LoVo (cell line): ENCODE measurements at places on chromosomes 12 and 14.
A peak's percentile ranks its signal among the peaks of the same experiment; 100 is the strongest.

- DNase-seq: no peak
Observed at GRCh38 chr14:88621100-88621499, 58.3 kb downstream of the ZC3H14 start.

- DNase-seq: no peak
Observed at GRCh38 chr14:39991041-39991440, 558.8 kb upstream of the FBXO33 start.

DNA sequence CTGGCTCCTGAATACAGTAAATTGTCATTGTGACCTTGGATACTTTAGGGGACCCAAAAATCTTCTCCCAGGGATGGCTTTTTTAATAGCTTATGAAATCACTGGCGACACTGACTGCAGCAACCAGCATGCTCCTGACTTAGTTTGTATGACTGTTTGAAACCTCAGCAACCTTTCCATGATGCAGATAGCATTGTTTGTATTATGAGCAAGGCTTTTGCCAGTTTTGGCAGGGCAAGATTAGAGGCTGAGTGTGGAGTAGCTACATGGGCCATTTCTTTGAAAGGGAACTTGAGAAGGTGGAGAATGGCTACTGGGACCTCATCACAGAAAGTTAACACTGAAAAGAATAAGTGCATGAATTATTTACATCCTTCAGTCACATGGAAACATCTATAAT, 50.9 kb downstream of the SLC4A8 start:
- DNase-seq: no peak

- DNase-seq: no peak
Observed at GRCh38 chr14:96092936-96093335, 53.8 kb downstream of the C14orf132 start.

DNA sequence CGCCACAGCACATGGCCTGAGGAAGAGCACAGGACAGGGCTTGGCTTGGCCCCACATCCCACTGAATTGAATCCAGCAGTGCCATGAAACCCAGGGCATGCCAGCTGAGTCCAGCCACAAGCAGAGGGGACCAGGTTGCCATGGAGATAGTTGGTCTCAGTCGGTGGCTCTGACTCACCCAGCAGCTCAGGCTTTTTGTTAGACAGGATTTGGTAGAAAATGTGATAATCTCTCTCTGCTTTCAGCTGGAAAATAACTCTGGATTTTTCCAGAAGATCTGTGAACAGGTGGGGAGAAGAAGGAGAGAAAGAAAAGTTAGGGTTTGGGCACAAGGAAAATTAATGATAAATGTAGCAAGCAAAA, 4.8 kb downstream of the MYH7 start:
- DNase-seq: no peak

- no peak for DNase-seq
Observed at GRCh38 chr14:88614218-88614907, 51.5 kb downstream of the ZC3H14 start.

- no peak for DNase-seq
Observed at GRCh38 chr12:58529114-58529665, 391.1 kb downstream of the LRIG3 start.

DNA sequence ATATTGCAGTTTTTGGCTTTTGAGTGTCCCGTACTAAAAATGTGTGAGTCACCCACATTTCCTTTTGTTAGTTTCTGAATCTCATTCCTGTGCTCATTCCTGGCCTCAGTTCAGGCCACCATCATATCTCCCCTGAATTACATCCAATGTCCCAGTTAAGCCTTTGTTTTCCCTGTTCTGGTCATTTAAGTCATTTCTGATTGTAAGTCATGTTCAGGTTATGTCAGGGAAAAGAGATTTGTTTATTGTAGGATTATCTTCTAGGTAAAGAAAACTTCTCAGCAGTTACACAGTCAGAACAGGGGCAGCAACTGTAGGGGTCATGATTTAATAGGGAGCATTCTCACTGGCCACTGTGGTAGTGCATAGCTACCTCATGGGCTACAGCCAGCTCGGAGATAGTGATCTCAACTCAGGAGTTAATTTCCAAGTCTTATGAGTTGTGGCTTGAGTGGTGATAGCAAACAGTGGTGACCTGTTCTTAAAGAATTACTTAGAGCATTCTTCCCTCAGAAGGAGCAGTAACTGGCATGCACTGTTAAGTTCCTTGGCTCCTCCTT, 6.7 kb downstream of the DDX47 start:
- peak; percentile 71 for DNase-seq
